ENCODE measurements at places on chromosomes 11 and 22.

GRCh38 chr22:45291061-45291930, 6.5 kb downstream of the UPK3A start:
- no peak for DNase-seq

DNA sequence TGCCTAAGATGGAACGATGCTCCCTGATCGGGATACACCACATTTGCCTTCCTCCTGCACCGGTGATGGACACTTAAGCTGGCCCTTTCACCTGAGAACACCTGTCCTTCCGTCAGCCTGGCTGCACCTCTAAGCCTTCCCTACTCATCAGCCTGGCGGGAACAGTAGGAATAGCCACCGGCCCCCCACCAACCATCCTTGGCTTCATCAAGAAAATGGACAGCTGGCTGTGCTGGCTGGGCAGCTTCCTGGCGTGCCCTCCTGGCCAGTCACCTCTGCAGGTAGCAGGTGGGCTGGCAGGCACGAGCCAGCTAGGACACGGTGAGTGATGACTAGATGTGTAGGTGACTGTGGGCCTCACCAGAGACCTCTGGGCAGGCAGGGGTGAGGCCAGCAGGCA, 142.8 kb downstream of the CTTN start:
- DNase-seq: no peak

DNA sequence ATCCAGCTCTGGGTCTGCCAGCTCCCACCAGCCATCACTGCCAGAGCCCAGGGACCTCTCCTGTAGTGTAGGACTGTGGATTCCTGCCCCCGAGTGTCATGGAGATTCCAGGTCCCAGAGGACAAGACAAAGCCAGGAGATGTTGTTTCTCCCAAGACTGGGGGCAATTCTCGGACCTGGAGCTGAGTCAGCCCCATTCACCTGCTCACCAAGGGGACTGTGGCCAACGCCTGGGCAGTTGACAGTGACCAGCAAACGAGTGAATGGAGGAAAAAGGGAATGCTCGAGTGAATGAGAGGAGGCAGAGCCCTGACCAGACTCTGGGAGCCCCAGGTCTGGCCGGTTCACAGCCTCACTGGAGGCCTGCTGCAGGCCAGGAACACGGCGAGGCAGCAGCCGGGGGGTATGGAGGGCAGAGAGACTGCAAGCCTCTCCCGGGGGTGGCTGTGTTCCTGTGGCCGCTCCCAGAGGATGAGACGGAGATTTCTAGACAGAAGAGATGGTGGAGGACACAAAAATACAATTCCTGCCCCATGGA, 61.3 kb upstream of the PRR5 start:
- no peak for DNase-seq

- no peak for DNase-seq
Measured at GRCh38 chr22:19285831-19286230, 5.7 kb downstream of the CLTCL1 start.

- no peak for DNase-seq
Measured at GRCh38 chr11:20707876-20708275, 38.5 kb downstream of the NELL1 start.

DNA sequence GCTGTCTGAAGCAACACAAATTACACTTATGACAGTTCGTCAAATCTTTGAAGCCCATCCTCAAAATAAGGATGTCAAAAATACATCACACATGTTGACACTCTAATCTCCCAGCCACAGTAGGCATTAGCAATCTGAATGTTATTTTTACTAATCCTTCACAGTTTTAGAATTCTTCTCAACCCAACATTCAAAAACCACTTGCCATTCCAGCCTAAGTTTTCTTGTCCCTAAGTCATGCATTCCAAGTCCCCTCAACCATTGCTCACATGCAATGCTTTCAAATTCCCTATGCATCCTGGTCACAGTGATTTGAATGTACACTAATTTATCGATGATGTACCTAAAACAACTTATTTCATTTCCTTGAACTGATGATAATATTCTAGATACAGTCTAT, 7.5 kb downstream of the BDNF start:
- no peak for DNase-seq

DNA sequence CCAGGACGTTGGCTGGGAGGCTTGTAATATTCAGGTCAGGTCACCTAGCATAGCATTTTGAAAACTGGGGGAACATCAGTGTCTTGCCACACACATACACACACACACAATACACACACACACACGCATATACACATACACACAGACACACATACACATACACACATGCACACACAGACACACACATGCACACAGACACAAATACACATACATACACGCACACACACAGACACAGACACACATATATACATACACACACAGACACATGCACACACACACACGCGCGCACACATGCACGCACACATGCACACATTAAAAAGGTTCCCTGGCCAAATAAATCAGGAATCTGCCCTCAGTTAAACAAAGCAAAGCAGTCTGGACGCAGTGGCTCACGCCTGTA, 12.5 kb downstream of the MYBPC3 start:
- no peak for DNase-seq

DNA sequence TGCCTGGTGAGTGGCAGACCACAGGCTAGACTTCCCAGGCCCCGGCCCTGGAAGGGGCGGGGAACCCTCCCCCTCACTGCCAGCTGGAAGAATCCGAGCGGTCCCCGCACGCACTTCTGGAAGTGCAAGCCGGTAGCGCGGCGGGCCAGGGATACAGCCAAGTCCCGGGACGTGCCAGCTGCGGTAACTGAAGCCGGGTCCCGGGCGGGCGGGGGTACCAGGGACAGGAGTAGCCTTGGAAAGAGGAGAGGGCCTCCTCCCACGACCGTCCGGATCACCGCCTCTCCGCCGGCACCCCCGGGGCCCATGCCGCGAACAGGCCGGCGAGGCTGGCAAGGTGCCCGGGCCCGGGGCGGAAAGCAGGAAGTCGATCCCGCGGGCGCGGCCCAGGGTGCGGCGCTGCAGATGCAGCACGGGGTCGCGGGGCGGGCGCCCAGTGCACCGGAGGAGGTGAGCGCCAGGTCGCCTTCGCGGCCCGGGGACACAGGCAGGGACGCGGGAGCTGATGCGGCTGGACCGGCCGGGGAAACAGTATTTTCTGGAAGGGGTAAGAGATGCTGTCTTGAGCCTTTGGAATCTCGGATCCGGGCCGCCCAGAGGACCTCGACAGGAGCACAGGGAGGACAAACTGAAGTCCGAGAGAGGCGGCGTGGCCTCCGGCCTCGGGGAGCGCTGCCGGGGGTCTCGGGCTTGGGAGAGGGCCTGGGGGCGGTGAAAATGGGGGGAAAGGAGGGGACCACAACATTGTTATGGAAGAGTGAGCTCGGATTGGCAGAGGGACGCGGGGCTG, 783 bp upstream of the SLC35C1 start:
- DNase-seq: peak; percentile 40

DNA sequence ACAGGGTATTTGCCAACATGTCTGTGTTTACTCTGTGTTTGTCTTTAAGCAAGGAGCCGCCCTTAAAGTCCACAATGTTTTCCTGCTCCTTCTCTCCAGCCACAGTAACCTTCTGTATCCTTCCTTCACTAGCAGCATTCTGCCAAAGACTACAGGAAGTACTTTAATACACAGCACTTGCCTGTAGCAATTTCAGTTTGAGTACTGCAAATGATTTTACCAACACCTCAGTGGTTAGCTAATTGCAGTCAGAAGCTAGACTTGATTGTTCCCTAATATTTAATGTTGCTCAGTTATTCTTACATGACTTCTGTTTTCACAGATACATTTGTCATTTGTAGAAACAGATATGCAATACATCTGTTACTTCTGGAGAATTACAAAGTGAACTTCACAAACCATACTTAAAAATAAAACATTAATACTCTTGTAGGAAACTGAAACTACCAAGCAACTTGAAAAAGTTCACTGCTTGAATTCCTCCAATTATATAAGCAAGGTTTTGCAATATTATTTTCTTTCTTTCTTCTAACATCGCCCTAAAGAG, 69.1 kb downstream of the FCHSD2 start:
- DNase-seq: no peak

DNA sequence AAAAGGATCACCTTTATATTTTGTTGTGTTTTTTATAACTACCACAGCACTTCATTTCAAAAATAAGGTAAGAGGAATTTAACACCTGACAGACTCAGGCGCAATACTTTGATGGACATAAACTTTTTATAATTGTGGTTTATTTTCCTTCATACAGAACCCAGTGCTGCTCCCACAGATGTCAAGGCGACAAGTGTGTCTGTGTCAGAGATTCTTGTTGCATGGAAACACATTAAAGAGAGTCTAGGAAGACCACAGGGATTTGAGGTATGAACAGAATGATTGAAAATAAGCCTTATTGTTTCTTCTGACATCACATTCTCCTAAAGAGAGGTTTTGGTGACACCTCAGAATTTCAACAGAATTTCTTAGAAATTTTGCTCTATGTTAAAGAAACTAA, 378.9 kb upstream of the ARHGAP42 start:
- no peak for DNase-seq

GRCh38 chr11:3808861-3809623, 682 bp downstream of the PGAP2 start:
- no peak for DNase-seq

Data from NCI-H2171 (cell line).